ENCODE measurements at places on chromosomes 6 and 20. TPM values are rescaled to one million over a fixed set of nuclear protein-coding genes. Genes with fewer than 3 reads are reported as not detected.

DNA sequence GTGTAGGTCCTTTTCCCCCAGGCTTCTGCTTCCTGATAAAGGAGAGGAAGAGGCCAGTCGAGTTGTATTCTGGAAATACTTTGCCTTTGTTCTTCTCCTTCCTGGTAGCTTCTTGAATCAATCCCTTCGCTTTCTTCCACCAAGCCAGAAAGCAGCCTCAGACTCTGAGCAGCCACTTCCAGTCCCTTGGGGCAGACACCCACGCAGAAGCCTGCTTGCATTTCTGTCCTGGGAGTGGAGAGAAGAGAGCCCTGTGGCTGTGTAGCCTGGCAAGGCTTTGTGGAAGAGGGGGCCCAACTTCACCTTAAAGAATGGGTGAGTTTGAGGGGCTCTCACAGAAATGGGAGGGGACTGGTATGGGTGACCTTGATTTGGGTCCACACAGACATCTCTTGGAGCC, 211.0 kb upstream of the SSTR4 start:
- no peak for DNase-seq

The SLC22A16 gene
- not detected for total RNA-seq

- no peak for DNase-seq
Measured at GRCh38 chr20:4788314-4788713, 66.6 kb downstream of the PRND start.

The CCDC170 gene
- 0.04 TPM for total RNA-seq

The ARG1 gene
- not detected for total RNA-seq

The MROH8 gene
- 0.28 TPM for total RNA-seq

Measured in pulmonary artery endothelial cell (primary cell).